Activated CD8-positive, alpha-beta memory T cell treated with anti-CD3 and anti-CD28 coated beads for 4 hours (primary cell): ENCODE measurements at places on chromosomes 3 and 15.

DNA sequence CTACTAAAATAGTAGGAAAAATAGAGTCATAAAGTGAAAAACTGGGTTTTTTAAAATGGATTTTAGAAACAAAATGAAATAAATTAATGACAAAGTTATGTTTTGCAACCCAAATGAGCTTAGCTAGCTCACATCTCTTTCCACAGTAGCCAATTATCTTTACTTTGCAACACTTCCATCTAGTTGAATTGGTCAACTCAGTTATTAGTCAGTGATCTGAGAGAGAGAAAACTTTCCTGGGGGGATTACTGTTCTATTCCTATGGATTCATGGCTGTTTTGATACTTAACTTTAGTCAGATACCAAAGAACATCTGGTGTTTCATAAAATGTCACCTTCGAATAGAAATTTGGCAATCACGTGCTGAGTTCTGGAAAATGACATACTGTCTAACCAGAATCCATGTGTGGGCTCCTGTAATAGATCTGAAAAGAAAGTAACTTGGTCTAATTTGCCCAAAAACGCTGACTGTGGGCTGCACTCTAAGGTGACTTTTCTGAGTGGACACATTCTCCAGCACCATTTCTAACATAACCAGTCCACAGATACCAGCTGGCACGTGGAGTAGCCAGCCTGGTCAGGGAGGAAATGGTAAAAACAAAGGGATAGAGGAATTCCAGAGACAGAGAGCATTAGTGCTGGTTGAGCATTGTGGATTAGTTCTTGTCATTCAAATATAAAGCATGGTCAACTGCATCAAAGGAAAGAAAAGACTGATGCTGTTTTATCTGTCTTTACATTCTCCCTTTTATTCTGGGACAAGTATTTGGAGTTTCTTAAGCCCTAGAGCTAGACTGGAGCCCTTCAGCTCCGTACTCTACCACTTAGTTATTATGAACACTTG is 45.2 kb upstream of the CCDC80 start:
- no peak for DNase-seq

- DNase-seq, result no peak
Measured at GRCh38 chr15:83848315-83849050, 194.6 kb downstream of the ADAMTSL3 start.

DNA sequence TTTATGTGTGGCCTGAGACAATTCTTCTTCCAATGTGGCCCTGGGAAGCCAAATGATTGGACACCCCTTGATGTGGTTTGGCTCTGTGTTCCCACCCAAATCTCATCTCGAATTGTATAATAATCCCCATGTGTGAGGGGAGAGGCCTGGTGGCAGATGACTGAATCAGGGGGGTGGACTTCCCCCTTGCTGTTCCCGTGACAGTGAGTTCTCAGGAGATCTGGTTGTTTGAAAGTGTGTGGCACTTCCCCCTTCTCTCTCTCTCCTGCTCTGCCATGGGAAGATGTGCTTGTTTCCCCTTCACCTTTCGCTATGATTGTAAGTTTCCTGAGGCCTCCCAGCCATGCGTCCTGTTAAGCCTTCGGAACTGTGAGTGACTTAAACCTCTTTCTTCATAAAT is 60.1 kb upstream of the PARL start:
- no peak for DNase-seq

- DNase-seq, result no peak
Measured at GRCh38 chr3:141864281-141864970, 12.0 kb upstream of the ATP1B3 start.

DNA sequence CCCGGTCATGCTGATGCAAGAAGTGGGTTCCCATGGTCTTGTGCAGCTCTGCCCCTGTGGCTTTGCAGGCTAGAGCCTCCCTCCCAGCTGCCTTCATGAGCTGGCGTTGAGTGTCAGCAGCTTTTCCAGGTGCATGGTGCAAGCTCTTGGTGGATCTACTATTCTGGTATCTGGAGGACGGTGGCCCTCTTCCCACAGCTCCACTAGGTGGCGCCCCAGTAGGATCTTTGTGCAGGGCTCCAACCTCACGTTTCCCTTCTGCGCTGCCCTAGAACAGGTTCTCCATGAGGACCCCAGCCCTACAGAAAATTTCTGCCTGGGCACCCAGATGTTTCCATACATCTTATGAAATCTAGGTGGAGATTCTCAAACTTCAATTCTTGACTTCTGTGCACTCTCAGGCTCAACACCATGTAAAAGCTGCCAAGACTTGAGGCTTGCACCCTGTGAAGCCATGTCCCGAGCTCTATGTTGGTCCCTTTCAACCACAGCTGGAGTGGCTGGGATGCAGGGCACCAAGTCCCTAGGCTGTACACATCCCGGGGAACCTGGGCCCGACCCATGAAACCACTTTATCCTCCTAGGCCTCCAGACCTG is 238.4 kb upstream of the MDFIC2 start:
- peak; percentile 20 for DNase-seq

DNA sequence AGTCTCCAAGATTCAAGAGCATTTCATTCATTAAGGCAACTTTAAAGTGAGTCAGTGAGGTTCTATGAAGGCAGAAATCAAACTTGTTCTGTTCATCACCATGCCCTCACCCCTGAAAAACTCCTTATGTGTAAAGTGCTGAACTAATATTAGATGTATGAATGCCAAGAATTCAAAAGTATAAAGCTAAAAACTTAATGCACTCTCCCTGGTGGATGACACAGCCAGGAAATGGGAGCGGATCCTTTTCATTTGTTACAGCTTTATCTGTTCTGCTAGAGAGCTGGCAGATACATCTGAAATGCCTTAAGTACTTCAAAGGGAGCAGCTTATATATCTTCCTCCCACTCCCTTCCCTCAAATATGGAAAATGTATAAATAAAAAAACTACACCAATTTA is 8.2 kb downstream of the TXNRD3 start:
- DNase-seq, result no peak

DNA sequence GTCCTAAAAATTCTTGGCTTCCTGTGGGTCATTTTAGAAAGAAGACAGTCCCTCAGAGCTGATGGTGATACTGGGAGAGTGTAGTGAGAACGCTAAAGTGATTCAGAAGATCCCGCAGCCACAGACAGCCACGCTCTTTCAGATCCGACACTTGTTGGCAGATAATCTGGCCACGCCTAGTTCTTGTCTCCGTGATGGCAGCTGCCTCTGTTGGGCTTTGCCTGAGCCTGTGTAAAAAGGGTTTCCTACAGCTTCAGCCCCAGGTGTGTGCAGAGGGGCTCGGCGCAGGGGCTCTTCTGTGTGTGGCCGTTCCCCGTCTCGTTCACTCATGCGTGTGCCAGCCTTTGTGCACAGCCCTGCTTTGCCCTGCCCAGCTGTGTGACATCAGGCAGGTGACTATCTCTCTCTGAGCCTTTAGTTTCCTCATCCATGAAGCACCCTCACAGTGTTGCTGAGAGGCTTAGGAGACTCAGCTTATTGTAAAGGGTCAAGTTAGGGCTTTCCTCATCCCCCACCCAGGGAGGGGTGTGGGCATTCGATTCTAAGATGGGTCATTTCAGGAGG is 6.3 kb downstream of the IRAK2 start:
- no peak for DNase-seq

DNA sequence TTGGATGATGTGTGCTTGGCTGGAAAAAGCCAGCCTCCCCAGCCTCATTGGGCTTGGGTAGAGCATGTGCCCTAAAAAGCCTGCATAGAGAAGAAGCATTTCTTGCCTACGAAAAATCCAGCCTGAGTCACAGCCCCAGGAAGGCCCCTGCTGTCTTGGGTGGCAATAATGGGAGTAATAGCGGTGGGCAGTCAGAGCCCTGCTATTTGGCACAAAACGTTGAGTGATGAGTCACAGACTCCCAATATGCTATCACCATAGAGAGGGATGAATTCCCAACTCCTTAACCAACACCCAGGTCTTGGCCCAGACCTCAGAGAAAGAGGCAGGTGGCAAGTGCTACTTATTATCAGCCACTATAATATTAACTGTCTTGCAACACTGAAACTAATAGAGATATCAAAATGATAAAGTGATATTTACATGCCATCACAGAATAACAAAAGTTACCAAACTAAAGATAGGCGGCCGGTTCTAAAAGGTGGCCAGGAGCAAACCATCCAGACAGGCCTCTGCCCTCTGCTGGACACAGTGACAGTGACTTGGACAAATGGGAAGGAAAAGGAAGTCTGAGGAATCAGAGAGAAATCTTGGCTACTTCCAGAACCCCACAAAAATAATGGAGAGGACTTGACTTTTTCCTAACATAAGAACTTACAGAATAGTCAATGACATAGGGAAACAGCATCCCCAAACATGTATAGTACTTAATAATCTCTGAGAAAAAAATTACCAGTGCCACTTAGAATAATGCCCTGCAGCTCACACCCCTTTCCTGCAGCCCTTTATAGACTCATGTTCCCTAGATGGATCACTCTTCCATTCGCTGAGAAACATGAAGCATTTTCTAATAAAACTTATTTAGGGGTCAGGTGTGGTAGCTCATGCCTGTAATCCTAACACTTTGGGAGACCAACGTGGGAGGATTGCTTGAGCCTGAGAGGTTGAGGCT is 51.9 kb upstream of the MUC13 start:
- no peak for DNase-seq

DNA sequence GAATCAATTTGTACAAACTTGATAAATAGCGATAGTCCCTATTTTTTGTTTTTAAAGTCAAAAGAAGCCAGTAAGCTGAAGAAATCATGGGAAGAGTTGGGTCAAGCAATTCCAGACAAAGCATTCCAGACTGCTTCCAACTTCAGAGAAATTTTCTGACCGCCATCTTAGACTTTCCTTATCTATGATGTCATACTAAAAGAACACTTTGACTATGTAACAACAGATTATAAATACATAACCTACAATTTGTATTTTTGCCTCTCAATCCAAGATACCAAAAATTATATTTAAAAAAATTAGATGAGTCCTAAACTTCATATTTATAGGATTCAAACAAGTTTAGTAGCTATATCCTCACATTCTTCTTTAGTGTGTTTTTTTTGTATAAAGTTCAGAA is 286.2 kb upstream of the KCNH8 start:
- no peak for DNase-seq

DNA sequence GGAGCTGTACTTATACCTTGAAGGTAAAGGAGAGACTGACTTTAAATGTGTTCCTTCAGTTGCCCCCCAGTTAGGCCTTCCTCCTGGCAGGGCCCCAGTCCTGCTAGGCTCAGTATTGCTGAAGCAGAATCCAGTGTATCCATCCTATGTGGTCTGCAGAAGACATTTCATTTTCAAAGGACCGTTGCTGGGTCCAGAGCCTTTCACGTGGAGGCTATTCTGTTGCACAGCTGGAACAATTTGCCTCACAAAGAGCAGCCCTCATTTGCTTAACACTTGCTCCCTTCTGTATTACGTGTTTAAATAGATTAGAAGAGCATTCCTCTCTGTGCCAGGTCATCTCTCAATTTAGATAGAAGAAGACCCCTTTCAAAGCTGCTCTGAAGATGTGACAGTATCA is 78.9 kb upstream of the CFAP20DC start:
- no peak for DNase-seq

DNA sequence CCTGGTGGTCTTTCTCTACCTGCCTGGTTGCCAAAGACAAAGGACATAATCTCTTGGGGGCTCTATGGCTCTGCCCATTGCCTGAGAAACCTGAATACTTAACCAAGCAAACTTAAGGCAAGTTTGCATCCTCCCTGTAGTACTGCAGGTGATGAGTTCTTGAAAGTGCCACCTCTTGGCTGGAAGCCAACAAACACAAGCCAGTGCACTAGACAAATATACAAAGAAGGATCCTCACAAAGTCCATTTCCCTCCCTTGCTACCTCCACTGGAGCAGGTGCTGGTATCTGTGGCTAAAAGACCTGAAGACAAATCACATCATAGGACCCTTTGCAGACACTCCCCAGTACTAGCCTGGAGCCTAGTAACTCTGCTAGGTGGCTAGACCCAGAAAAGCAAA is 772.3 kb downstream of the SI start:
- DNase-seq, result no peak

- no peak for DNase-seq
Measured at GRCh38 chr3:187802928-187803259, 57.6 kb upstream of the BCL6 start.

- peak; percentile 38 for DNase-seq
Measured at GRCh38 chr15:59917504-59918157, 86.5 kb upstream of the FOXB1 start.

- DNase-seq, result no peak
Measured at GRCh38 chr3:161879470-161879869, 382.9 kb downstream of the OTOL1 start.

GRCh38 chr3:195542698-195543499 is at the start of gene PPP1R2:
PPP1R2 (minus strand) TSS chr3:195543325; CDS start chr3:195543025, 300 bp downstream.
- DNase-seq, result peak; percentile 78

DNA sequence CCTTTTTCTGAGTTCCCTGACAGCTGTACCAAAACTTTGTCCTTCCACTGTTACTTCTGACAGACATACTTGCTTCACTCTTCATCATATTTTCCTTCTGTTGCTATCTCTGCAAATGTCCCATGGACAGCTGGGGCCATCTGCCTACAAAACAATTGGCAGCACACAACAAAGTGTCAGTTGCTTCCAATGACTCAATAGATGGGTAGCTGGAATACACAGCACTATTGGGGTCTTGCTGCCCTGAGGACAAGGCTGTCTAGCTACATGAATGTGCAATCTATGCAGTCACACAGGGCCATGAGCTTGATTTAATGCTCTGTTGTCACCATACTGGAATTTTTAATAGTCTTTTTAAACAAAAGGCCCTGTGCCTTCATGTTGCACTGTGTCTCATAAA is 192.8 kb downstream of the DTWD1 start:
- no peak for DNase-seq

DNA sequence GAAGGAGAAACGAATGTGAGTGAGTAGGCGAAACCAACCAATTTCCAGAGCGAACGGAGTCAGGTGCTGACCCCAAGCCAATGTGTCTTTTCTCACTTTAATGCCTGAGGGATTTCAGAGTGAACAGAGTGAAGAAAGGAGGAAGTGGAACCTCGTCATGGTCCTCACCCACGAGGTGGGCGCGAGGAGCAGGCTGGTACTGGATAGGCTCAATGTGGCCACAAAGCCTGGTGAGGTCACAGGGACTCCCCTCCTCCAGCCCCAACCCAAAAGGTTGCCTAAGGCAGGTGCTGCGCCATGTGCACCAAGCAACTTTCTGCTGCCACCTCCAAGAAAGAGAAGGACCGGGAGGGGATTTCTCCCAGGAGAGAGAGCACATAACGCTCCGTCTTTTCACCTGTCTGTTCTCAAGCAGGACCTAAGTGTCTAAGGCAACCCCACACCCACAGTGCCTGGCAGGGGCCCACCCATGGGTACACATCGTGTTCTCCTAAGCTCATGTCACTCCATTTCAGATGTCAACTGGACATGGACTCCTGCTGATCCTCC is 3.8 kb downstream of the NRROS start:
- DNase-seq, result no peak

- no peak for DNase-seq
Measured at GRCh38 chr15:41169781-41170180, 53.7 kb upstream of the INO80 start.

- no peak for DNase-seq
Measured at GRCh38 chr15:75648156-75649000, 666 bp downstream of the SNX33 start.
